ENCODE measurements at places on chromosomes 1 and 21.

DNA sequence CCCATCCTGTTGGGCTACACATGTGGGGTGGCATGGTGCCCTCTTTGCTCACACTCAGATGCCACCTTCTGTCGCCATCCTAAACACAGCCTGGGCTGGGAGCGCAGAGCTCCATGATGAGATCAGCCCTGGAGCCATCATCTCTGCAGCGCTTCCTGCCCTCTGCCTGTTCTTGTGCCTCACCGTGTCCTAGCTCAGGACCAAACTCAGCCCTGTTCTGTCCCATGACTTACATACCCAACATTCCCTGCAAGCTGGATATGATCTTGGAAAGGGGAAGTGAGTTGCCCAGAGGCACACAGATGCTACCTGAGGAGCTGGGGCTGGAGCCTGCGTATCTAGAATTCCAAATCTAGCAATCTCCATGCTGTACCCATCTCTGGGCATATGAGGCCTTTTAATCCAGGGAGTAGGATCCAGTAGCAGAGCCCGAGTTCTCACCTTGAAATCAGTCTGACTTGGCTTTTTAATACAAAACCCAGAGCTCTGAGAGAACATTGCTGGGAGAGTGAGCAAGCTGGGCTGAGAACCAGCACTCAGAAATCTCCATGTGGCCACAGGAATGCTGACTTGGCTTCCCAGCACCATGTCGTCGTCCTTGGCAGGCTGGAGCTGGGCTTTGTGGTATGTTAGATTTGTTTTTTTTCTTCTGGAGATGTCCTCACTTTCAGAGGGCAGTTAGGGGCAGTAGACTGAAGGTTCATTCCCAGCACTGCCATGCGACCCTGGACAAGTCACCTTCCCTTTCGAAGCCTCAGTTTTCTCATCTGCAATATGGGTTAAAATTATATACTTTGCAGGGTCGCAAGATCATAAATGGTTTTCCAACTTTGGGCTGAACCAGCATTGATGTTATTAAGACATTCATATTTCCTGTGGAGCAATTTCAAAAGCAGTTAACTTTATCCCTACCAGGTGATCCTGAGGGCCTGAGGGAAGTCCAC lies 2.6 kb downstream of the ALPL start:
- DNase-seq, result no peak

DNA sequence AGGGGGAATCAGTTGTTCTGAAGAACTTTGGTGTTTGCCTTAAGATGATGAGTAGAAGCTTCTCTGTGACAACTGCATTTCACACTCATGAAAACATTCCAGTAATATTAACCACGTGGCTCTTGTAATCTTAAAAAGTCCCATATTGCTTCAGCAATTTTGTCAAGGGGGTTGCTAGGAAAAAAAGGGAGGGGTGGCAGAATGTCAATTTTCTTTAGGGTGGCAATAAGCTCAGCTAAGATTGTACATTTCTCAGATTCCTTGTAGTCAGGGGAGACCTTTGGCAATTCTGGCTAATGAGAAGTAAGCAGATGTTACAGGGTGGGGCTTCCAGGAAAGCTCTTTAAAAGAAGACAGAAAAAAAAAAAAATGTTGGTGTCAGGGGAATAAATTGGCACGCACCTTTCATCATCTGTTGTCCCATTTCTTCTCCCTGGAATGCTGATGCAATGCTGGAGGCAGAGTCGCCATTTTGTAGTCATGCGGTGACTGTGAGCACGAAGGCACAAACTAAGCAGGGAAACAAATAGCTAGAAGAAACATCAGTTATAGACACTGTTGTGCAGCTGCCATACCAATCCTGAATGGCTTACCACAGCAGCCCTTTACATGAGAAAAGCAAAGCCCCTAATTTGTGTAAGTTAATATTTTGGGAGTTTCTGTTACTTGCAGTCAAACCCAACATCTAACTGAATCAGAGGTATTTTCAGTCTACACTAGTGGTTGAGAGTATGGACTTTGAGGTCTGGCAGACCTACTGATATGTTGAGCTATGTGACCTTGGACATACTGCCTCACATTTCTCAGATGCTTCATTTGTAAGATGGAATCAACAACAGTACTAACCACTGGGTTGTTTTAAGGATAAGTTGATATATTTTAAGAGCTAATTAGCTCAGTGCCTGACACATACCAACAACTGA lies 56.1 kb upstream of the MRPS6 start:
- DNase-seq, result no peak

- DNase-seq, result no peak
Observed at GRCh38 chr1:167808104-167808503, 86.3 kb downstream of the MPZL1 start.

GRCh38 chr1:236765831-236766230 lies 29.3 kb upstream of the MTR start:
- no peak for DNase-seq

- no peak for DNase-seq
Observed at GRCh38 chr1:63640633-63641567, 47.7 kb downstream of the PGM1 start.

- DNase-seq, result no peak
Observed at GRCh38 chr1:153395136-153395685, 4.3 kb upstream of the S100A8 start.

GRCh38 chr1:185406006-185406690 lies 89.1 kb upstream of the IVNS1ABP start:
- DNase-seq, result no peak

DNA sequence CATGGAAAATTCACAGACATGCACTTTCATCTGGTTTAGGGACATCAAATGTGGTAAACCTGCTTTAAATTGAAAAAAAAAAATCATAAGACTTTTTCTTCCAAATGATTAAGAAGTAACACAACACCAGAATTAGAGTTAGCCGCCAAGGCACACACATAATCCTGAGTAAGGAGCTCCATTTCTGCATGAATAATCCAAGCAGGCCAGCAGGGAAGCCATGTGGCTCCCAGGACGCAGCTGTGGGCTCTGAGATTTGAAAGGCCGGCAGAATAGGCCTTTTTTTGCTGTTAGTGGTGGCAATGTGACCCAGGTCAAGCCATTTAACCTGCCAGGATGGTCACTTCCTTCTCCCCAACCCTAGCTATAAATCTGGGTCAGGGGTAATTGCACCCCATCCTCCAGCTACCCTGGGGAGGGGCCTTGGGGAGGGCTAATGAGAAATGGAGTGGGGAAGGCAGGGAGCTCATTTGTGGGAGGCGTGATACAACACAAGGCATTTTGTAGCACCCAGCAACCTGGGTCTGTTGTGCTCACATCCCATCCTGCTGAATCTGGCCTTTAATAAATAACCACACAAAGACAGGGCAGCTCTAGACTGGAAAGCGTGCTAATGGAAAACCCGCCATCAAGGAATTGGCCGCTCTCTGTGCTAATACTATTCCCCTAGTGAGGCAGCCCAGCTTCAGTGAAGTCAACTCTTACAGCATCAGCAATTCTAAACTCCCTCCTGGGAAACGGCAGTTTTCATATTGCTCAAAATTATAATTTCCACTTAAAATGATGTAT lies 178.5 kb downstream of the RHOU start:
- no peak for DNase-seq

- no peak for DNase-seq
Observed at GRCh38 chr1:236689713-236690569, 3.6 kb downstream of the ACTN2 start.

DNA sequence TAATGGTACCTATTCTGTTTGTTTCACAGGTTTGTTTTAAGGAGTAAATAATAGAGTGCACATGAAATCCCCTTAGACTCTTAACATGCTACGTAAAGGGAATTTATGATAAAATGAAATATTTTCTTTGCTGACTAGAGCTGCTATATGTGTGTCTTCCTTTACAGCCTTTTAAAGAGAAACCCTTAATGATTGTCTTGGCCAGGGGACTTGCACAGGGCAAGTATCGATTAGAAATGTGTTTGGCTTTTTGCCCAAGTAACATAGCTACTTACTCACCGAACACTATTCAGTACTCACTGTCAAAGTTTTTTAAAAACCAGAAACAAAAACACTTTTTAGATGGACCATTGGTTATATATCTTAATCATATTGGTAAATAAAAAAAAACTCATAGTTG lies 71.3 kb upstream of the KIAA1614 start:
- DNase-seq, result no peak

DNA sequence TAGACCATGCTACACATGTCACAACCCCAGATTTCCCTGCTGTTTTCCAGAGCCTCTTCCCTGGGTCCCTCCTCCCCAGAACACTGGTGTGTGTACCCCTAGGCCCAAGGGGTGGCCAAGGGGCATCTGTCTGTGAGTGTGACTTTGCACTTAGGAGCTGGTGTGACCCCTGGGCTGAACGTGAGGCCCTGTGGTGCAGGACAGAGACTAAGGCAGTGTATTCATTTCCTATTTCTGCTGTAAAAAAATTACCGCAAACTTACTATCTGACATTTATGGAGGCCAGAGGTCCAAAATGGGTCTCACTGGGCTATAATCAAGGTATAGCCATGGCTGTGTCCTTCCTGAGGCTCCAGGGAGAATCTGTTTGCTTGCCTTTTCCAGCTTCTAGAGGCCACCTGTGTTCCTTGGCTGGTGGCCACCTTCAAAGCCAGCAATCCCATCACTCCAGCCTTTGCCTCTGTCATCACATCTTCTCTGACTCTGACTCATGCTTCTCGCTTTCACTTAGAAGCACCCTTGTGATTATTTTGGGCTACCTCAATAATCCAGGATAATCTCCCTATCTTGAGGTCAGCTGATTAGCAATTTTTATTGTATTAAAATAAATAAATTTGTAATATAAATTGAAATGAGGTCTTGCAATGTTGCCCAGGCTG lies 24.0 kb upstream of the ELOA start:
- DNase-seq, result no peak

- no peak for DNase-seq
Observed at GRCh38 chr21:16708101-16708835, 804.6 kb upstream of the CXADR start.

DNA sequence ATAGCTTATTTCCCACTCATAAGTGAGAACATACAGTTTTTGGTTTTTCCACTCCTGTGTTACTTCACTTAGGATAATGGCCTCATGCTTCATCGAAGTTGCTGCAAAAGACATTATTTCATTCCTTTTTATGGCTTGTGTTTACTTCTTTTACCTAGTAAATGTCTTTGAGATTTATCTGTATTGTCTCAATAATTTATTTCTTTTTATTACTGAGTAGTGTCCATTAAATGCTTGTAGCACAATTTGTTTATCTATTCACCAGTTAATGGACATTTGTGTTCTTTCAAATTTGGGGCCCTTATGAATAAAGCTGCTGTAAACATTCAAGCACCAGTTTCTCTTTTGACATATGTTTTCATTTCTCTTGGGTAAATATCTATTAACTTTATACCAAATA lies 86.0 kb downstream of the UCHL5 start:
- DNase-seq, result no peak

- DNase-seq, result peak; percentile 49
Observed at GRCh38 chr1:54542120-54542961, 5.7 kb upstream of the ACOT11 start.

DNA sequence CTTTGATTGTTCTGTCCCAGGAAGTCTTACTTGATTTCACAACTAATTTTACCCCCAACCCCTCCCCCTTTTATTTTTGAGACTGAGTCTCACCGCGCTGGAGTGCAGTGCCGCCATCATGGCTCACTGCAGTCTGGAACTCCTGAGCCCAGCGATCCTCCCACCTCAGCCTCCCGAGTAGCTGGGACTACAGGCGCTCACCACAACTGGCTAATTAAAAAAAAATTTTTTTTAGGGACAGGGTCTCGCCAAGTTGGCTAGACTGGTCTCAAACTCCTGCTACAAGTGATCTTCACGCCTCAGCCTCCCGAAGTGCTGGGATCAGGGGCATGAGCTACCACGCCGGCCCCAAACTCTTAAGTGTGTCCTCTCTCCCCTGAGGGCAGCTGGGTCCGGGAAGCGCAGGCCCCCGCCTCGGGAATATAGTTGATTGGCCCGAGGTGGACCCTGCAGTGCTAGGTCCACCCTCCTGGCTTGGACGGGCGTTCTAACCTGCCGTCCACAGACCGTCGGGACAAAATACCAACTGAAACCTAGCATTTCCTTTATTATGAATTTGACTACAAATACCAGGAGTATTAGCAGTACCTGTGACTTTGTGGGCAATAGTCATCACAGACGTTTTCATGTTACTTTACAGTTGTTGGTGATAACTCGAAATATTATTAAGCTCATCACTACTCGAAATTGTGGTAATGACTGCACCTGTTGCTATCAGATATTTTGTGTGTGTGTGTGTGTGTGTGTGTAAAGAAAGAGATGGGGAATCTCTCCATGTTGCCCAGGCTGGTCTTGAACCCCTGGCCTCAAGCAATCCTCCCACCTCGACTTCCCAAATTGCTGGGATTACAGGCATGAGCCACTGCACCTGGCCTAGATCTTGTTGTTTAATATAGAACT lies 642 bp upstream of the PARP1 start:
- DNase-seq, result no peak

DNA sequence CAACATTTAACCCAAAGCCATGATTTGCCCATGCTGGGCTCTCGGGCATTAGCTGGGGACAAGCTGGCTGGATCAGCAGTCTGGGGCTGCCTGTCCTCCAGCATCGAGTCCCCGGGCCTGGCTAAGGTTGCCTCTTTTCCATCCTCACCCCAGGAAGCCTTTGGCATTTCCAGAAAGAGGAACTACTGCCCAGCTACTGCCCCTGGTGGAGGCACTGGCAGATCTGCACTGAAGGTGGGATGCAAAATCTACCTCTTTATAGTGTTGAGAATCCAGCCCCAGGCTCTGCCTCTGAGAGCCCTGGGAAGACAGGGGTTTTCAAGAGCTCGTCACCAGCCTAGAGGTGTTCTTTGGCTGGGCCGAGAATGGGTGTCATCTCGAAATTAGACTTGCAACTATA lies 635.9 kb downstream of the MATN1 start:
- peak; percentile 26 for DNase-seq

DNA sequence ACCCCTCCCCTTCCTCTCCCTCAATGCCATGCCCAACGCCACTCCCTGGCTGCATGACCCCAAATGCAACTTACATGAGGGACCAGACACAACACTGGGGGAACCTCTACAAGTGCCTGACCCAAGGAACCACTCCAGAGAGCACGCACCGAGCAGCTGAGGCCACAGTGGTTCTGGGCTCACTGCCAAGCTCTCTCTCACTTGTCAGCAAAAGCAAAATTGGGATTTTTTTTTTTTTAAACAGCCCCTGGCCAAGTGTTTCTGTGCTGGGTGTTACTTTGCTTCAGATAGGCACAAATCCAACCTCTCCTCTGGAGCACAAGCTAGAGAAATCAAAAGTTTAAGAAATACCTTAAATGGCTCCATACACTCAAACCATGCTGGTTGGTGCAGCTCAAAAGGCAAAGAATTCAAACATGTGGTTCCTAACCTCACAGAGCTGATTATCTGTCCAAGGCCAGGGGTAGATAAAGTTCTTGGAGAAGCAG lies 363.0 kb downstream of the SETD4 start:
- DNase-seq, result peak; percentile 96

- DNase-seq, result peak; percentile 62
Observed at GRCh38 chr1:155134880-155135414, 705 bp upstream of the SLC50A1 start.

- no peak for DNase-seq
Observed at GRCh38 chr1:24321126-24321525, 2.0 kb downstream of the GRHL3 start.

- no peak for DNase-seq
Observed at GRCh38 chr1:229064320-229065168, 206.4 kb upstream of the RAB4A start.

- DNase-seq, result no peak
Observed at GRCh38 chr1:47396671-47397196, 19.4 kb upstream of the FOXE3 start.
